Fibroblast of the aortic adventitia (primary cell): ENCODE measurements at places on chromosomes 1 and 21. TPM values are rescaled to one million over a fixed set of nuclear protein-coding genes. Genes with fewer than 3 reads are reported as not detected.

Gene HSD3B2
- total RNA-seq = not detected in 2 replicates

GRCh38 chr1:63024132-63024531, 240.2 kb downstream of the ATG4C start:
- DNase-seq = no peak

DNA sequence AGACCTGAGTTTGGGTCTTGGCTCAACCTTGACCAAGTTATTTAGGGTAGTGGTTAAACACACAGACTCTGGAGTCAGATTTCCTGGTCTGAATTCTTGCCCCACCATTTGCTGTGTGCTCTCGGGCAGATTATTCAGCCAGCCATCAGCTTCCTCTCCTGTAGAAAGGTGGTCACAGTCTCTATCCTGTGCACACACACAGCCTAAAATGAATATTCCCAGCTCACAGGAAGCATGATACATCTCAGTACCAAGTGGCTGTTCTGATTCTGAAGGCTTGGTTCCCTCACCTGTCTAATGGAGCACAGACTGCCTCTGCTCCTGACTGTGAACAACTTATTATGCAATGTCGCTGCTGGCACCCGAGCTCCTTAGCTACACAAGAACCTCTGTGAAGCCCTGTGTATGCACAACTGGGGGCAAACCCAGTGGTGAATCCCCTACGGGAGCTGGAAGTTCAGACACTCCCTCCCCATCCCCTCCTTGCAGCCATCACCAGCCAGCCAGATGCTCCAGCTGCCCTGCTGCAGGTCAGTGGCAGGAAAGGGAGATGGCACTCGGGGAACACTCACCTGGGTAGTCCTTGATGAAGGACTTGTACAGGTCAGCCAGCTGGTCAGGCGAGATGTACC, 13.7 kb downstream of the ENO1 start:
- DNase-seq = no peak

- DNase-seq = no peak
Measured at GRCh38 chr1:83725735-83726360, 273.1 kb downstream of the TTLL7 start.

- DNase-seq = no peak
Measured at GRCh38 chr1:180603223-180603849, 28.5 kb upstream of the XPR1 start.

- DNase-seq = peak; percentile 86
Measured at GRCh38 chr1:243325305-243325890, 69.6 kb downstream of the SDCCAG8 start.

GRCh38 chr1:155529929-155530328, 32.7 kb downstream of the ASH1L start:
- DNase-seq = no peak
